CD4-positive, alpha-beta T cell (primary cell): ENCODE measurements at places on chromosomes 12 and 14.

GRCh38 chr14:20486684-20487395, 17.6 kb downstream of the PNP start:
- no peak for DNase-seq

DNA sequence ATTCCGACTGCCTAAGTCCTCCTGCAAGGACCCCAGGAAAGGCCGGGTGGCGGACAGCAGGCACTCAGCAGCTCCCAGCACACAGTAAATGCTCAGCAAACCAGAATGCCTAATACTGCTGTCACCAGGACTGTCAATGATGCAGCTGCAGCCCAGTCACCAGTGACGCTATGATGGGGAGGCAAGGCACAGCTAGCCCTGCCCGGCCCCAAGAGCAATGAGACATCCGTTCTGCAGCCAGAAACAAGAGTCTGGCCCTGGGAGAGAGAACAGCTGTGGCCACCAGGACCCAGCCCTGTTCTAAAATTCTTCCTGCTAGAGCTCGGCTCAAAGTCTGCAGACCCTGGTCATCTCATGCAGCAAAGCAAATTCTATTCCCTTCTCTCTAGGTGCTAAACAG, 69.8 kb downstream of the NCOR2 start:
- peak; percentile 42 for DNase-seq

- no peak for DNase-seq
Measured at GRCh38 chr14:59811815-59812214, 58.8 kb downstream of the RTN1 start.

GRCh38 chr12:97452839-97453238, 9.8 kb upstream of the RMST start:
- DNase-seq, result no peak

GRCh38 chr12:103742349-103742932, 98.6 kb downstream of the NT5DC3 start:
- DNase-seq, result no peak

- no peak for DNase-seq
Measured at GRCh38 chr14:55938249-55938791, 179.9 kb upstream of the PELI2 start.
